ENCODE measurements at places on chromosomes 2 and 18.

DNA sequence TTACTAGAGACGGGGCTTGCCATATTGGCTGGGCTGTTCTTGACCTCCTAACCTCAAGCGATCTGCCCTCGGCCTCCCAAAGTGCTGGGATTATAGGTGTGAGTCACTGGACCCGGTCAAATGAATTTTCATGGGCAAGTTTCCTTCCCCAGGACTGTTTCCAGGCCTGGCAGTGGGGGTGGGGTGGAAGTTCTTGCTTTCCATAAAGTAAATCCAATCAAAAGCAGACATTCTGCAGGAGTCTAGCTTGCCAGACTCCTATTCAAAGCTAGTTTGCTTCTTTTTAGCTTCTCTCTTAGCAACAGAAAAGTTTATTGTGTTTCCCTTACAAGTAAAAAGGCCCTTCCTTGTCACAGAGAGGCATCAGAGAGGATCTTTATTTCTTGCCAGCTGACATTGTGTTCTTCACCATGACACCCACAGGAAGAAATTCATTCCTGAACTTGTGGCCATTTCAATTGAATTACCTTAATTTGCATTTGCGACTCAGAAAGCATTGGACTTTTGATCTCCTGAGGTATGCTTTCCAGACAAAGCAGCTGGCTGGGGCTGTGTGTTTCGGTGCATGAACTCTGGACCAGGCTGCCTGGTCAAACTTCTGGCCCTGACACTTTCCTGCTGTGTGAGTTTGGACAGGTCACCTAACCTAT lies 37.9 kb downstream of the LYPD1 start:
- DNase-seq = no peak

- DNase-seq = peak; percentile 53
These were observed 90.5 kb downstream of the NDUFA10 start for GRCh38 chr2:239934571-239935171.

- DNase-seq = no peak
These were observed 61.3 kb upstream of the SLC8A1 start for GRCh38 chr2:40513201-40513600.

DNA sequence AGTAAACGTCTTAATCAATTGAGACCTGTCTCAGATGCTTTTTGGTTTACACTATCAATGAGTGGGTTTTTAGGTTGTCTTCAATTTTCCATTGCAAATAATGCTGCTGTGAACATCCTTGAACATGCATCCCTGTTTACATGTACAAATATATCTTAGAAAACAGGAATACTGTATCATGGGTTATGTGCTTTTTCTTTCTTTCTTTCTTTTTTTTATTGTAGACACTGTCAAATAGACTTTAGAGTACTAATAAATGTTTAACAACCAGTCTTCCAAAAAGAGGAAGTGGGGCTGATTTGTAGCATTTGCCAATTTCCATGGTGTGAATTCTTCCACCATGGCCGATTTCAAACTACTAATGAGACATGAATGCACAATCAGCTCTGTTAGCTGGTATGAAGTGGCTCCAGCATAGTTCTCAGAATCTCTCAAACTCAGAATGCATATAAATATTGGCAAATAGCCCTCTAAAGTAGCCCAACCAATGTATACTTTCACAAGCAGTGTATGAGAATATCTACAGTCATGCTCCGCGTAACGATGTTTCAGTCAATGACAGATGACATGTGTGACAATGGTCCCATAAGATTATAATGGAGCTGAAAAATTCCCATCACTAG lies 50.3 kb upstream of the B3GNT2 start:
- DNase-seq = no peak

GRCh38 chr2:187310701-187311100 lies 137.4 kb downstream of the CALCRL start:
- no peak for DNase-seq

GRCh38 chr2:20624156-20624883 lies 26.6 kb downstream of the HS1BP3 start:
- DNase-seq = no peak

GRCh38 chr18:33558529-33558928 lies 19.5 kb upstream of the ASXL3 start:
- DNase-seq = no peak

DNA sequence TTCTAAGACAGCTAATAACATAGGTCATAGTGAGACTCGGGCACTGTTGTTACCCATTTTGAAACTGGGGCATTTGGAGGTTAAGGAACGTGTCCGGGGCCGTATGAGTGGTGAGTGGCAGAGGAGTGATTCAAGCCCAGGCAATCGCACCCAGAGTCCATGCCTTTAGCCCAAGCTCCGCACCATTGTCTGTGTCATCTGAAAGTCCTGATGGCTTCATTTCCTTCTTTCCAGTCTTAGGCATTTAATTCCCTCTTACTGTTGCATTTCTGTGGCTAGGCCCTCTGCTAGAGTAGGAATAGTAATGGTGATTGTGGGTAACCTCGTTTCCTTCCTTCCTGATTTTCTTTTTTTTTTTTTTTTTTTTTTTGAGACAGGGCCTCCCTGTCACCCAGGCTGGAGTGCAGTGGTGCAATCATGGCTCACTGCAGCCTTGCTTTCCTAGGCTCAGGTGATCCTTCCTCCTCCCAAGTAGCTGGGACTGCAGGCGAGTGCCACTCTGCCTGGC lies 49.8 kb upstream of the ASB1 start:
- DNase-seq = no peak
